ENCODE measurements at places on chromosomes 2 and 18. TPM values are rescaled to one million over a fixed set of nuclear protein-coding genes. Genes with fewer than 3 reads are reported as not detected.

The AGXT gene
- 0.18 TPM for total RNA-seq

The CFAP65 gene
- total RNA-seq = not detected

The LRP1B gene
- not detected for total RNA-seq

The RGPD4 gene
- not detected for total RNA-seq

The SLC35G4 gene
- not detected for total RNA-seq

The GPR35 gene
- total RNA-seq = 0.20 TPM

The SERPINB4 gene
- not detected for total RNA-seq

The STAT4 gene
- total RNA-seq = 0.34 TPM

The OST4 gene
- 239 TPM for total RNA-seq

The ASPRV1 gene
- total RNA-seq = 0.60 TPM

The IL36RN gene
- not detected for total RNA-seq

The MBP gene
- 0.34 TPM for total RNA-seq

The CRYBA2 gene
- total RNA-seq = 0.81 TPM

The ANKAR gene
- 0.49 TPM for total RNA-seq

The GKN2 gene
- not detected for total RNA-seq

The CCL20 gene
- total RNA-seq = not detected

The PTPRM gene
- total RNA-seq = 0.31 TPM

The MYL12B gene
- 256 TPM for total RNA-seq

The ITGB6 gene
- 0.18 TPM for total RNA-seq
